ENCODE measurements at places on chromosomes 1 and 21.

DNA sequence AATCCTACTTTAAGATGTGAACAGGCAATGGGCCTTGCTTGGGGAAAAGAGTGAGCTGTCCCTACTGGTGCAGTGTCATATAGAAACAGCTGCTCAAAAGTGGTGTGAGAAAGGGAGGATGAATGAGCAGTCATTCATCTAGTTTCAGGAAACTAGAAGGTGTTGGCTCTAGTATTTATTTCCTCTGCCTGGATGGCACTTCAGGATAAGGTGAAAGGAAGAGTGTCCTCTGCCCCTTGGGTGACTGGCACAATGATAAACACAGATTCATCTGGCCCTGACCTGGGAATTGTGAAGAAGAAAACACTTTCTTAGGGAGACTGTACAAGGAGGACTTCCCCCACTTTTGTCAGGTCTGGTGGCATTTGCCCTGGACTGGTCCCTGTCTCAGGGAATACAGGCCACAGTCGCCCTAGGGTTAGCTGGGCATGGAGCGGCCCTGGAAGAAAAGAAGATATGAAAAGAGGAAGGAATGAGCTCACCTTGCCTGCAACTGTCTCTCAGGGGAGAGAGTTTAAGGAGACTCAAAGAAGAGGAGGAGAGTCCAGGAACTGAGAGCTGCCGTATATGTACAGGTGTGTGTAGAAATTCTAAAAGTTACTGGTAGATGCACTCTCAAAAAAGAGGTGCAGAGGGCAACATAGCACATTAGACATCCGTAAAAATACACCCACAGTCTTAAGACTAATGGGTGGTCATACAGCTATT is 13.8 kb upstream of the NMNAT2 start:
- DNase-seq, result no peak

GRCh38 chr1:207890136-207890738 is 20.7 kb downstream of the CD34 start:
- peak; percentile 61 for DNase-seq

DNA sequence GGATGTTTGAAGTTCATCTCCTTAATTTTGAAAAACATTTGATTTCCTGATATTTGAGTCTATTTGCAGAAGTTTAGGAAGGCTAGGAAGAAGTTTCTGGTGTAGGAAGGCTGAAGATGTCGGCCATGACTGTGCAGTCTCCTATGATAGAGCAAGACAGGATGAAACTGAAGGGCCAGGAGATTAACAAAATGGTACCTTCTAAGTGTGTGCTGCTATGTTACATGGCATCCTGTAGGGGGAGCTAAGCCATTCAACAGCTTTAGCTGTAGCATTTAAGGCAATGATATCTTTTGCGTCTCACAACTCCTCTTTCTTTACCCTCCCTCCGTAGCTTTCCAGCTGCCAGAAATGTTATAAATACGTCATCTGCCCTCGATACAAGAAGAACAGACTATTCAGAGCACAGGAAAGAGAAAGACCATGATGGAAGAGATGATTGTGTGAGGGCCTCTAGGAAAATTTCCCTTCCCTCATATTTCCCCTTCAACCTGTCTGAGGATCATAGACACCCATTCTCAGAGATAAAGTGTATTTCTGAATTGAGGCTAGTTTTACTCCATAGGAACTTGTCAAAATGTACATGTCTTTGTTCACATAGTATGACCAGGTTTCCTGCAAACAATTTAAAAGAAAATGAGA is 61.1 kb downstream of the XCL1 start:
- no peak for DNase-seq

- no peak for DNase-seq
Measured at GRCh38 chr1:85062425-85063026, 14.2 kb upstream of the MCOLN3 start.

- no peak for DNase-seq
Measured at GRCh38 chr1:53693773-53694717, 44.9 kb downstream of the GLIS1 start.

DNA sequence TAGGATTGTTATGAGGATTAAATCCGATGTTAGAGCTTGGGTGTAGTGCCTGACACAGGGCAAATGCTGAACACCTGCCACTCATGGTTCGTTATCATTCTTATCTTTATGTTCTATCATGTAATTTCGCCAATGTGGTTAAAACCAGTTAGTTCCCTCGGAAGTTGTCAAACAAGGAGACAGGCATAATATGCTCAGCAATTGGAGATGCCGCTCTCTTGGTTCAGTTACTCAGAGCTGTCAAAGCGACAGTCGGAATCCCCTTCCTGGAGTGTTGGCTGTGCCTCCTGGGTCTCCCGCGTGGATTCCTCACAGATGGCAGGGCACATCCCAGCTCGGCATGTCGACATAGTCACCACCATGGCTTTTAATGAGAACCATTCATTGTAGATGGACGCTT is 192.2 kb downstream of the ROR1 start:
- DNase-seq, result no peak

DNA sequence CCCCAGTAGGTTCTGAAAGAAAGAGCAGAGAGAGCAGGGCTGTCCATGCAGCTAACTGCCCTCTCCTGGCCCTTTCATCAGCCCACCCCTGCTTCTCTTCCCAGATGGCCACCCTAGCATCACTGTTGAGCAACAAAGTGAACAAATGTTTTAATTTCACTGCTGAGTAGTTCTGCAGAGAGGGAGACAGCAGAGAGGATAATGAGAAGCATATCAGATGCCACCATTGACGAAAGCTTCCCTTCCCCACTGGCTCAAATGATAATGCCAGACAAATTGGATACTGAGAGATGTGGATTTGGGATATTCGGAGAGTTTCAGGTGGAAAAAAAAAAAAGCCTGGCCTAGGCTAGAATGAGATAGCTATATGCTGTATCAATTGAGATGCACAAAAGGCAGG is 46.8 kb downstream of the ZBTB40 start:
- no peak for DNase-seq

DNA sequence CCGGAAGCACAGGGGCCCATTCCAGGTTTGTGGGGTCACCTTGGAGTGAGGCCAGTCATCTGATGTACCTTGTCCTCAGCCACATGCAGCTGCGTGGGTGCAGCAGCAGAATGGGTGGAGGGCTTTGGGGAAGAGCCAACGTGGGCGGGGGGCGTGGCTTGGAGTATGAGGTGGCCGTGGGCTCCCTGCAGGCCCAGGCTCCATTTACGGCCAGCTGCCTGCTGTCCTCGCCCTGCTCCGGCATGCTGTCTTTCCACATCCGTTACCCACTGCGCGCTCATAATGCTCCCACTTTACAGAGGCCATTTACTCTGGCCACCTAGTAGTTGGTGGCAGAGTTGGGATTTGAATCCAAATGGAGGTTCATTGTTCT is 27.8 kb upstream of the TINAGL1 start:
- DNase-seq, result no peak

DNA sequence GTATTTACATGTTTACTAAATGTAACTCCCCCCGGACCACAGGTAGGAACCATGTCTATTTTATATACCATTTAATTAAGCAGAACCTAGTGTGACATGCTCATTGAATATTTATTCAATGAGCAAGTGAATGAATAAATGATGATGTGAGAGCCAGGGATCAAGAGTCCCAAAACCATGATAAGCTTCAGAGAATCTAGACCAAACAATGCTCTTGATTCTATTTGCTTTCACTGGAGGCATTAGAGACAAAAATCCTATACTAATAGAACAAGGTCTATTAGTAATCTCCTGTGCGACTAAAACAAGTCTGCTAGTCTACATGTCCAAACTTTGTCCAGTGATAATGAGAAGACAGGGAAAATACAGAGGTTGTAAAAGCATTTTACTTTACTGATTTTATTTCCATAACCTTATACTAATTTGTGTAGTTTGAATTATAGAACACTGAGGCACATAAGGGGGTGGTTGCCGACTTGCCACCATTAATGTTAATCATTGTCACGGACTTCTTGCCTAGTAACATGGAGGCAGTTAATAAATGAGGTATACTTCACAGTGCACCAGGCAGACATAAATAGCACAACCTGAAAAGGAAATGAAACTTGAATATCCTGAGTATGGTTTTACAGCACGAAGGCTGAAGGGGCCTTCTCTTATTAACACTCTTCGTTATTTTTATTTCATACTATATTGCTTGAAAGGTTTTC is 69.8 kb downstream of the TBX15 start:
- no peak for DNase-seq

- no peak for DNase-seq
Measured at GRCh38 chr1:190975827-190976226, 498.2 kb upstream of the BRINP3 start.

GRCh38 chr1:182781841-182782586 is 7.6 kb upstream of the NPL start:
- DNase-seq, result no peak

DNA sequence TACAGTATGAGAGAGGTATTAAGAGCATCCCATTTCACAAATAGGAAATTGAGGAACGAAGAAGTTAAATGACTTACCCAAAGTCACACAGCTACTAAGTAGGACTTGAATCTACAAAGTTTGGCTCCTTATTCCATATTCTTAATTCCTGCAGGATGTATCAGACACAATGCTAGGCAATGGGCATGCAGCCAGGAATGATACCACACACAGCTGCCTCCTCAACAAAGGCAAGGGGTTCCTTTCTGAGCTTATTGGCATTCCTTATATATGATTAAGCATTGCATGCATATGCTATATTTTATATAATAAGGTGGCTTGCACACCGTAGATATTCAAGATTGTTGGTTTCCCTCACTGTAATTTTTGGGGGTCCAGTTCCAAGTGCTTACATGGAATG is 34.2 kb upstream of the JUN start:
- DNase-seq, result peak; percentile 93

- no peak for DNase-seq
Measured at GRCh38 chr1:93239863-93240262, 59.3 kb downstream of the CCDC18 start.

DNA sequence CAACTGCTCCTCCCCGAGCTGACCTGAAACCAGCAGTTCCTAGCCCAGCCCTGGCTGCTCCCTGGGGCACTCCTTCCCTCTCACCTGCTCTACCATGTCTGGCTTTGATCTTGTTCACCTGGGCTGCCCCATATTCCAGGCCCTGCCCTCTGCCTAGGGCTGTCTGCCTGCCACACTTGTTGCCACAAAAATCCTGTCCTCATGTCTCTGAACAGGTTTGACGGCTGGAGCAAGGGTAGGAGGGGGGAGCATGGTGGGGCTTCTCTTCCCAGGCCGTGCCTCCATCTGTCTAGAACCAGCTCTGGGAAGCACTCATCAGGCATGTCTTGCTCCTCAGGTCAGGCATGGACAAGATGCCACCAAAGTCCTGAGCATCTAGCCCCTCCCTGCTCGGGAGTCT is 44.3 kb upstream of the WNT2B start:
- DNase-seq, result no peak

Data from fibroblast of skin of left biceps (primary cell).